Breast epithelium (tissue), 4 donors: ENCODE measurements at places on chromosomes 12 and 14.

- DNase-seq, result no peak
These were observed 49.4 kb upstream of the TMCC3 start for GRCh38 chr12:94699801-94700200.

DNA sequence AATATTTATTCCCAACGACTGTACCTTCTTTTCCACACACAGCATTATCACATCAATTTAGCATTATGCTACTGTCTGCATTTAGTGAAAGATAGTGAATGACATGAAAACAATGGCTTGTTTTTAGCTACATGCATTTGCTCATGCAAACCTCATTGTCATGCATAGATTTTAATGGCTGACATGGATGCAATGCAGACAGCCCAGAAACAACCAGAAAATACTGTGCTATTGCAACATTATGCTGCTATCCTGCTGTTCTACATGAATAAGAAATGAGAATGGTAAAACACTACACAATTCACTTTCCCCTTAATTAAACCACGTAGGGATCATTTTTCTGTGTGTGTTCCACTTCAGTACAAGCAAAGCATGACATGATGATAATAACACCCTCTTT, 90.8 kb downstream of the LIN7A start:
- no peak for DNase-seq

DNA sequence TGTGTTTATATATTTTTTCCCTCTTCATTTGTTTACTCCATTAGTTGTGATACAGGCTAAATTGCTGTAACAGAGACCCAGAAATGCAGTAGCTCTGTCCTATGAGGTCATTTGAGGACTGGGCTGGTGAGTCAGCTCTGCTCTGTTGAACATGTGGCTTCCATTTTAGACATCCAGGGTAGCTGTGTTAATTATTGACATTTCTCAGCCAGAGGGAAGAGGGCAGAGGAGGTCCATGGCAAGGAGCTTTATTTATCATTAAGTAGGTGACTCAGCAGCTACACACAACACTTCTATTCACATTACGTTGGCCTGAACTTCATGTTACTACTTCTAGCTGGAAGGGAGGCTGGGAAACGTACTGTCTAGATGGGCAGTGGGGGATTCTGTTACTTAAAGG, 85.4 kb downstream of the PTCSC3 start:
- DNase-seq, result no peak

DNA sequence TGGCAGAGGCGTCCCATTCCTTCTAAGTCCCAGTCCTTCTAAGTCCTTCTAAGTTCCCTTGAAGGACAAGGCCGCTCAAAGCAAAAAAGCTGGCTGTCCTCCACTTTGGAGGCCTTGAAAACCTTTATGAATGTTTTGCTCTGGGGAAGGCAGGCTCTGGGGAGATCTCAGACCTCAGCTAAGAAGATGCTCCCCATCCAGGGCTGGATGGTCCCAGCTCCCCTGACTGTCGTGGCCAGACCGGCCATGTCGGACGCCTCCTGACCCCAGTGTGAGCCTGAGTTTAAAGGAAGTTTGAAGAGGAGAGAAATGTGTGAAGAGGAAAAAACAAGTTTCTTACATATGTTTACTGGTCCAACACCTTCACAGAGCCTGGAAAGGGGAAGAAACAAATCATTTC, 5.9 kb downstream of the KRT84 start:
- DNase-seq, result no peak

- no peak for DNase-seq
These were observed 253.9 kb upstream of the ARID2 start for GRCh38 chr12:45475594-45475993.

GRCh38 chr14:100777818-100778525, 47.9 kb upstream of the MEG3 start:
- DNase-seq, result peak; percentile 28

GRCh38 chr12:103833095-103833775, 7.8 kb downstream of the NT5DC3 start:
- DNase-seq, result no peak

DNA sequence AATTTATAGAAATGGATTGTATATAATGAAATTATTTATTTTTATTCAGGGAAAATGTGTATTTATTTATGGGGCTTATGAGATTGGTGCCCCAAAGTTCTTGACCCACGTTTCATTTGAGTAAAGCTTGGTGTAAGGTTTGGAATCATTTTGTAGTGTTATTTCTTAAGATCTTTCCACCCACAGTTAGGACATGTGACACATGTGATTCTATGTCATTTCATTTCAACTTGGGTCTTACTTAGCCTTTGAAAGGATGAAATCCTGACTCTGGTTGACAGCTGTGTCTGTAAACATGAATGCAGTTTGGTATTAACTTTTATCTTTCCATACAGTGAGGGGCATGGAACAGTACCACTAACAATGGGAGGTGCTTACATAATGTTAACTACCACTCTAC, 51.7 kb downstream of the FLRT2 start:
- no peak for DNase-seq

GRCh38 chr12:17528394-17528793, 561.6 kb downstream of the RERGL start:
- no peak for DNase-seq

GRCh38 chr14:97854918-97855317, 1057.7 kb downstream of the VRK1 start:
- no peak for DNase-seq

GRCh38 chr14:24826390-24826789, 192.4 kb upstream of the GZMB start:
- no peak for DNase-seq

- no peak for DNase-seq
These were observed 73.2 kb downstream of the TSPAN11 start for GRCh38 chr12:30999723-31000122.

DNA sequence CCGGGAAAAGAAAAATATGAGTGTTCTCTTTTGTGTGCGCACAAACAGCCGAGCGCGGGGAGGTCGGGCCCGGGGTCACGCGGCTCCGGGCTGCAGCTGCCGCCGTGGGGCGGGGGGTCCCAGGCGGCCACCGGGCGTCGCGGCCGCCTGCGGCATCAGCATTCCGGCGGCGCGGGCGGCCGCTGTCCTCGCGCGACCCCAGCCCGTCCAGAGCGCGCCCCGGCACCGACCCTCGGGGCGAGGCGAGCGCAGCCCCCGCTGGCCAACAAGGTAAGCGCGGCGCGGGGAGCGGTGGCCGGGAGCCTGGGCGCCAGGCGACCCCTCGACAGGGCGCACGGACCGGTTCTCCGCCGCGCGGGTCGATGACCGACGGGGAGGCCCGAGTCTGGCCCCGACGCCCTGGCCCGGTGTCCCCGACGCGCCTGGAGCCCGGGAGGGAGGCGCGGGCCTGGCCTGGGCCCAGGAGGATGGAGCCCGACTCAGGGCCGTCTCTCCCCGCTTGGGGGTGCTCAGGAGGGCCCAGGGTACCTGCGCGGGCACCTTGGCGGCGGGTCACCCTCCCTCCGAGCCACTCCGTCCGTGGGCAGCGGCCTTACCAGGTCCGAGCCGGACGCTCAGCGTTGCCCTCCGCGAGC, 103.9 kb upstream of the DIO3 start:
- DNase-seq, result no peak

GRCh38 chr12:65392491-65392890, 114.0 kb downstream of the MSRB3 start:
- no peak for DNase-seq

GRCh38 chr14:22634233-22634900, 9.8 kb downstream of the OR6J1 start:
- no peak for DNase-seq

GRCh38 chr12:68350753-68351152, 18.6 kb upstream of the MDM1 start:
- no peak for DNase-seq

DNA sequence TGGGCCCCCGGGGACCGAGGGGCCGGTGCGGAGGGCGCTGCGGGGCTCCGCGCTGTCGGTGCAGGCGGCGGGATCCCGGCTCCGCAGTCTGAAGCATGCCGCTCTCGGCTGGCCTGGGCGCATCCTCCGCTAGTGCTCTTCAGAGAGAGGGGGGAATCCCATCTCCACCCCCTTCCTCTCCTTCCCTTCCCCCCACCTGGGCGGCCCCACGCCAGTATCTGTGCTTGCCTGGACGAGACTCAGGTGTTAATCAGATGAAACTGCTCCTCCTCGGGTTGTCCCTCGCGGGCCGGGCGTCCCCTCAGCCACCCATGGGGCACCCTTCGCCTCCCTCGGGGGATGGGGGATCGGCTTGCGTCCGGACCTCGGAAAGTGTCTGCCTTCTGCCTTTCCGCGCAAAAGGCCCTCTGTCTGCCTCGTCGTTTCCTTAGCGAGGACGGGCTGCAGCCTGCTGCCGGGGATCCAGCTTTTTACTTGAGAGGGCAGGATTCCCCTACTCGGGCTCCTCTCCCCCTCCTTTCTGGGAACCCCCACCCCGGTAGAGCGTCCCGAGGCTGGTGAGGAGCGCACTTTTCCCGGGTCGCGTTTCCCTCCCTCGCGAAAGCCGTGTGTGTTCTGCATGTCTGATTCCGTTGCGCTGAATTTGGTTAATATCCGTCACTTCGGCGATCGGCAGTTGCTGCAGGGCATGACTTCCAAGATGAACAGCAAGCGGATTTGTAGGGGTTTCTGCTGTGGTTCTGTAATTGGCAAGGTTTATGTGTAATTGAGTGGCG, 1.1 kb downstream of the GPHN start:
- DNase-seq, result peak; percentile 51

DNA sequence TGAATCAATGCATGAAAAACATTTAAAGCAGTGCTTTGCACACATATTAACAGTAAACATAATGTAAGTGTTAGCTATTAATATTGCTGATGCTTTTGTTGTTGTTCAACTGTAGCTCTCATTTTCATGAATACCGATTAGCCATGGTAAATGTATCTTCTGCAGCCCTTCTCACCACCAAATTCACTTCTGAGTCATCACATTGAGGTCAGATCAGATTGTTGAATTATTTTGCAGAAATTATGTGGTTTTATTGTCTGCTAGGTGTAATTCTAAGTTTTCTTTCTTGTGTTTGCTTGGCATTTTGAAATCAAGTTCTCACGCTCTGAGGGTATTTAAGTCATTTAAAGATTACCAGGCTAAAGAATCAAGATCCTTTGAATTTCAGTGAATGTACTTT, 74.6 kb downstream of the AKAP6 start:
- no peak for DNase-seq

DNA sequence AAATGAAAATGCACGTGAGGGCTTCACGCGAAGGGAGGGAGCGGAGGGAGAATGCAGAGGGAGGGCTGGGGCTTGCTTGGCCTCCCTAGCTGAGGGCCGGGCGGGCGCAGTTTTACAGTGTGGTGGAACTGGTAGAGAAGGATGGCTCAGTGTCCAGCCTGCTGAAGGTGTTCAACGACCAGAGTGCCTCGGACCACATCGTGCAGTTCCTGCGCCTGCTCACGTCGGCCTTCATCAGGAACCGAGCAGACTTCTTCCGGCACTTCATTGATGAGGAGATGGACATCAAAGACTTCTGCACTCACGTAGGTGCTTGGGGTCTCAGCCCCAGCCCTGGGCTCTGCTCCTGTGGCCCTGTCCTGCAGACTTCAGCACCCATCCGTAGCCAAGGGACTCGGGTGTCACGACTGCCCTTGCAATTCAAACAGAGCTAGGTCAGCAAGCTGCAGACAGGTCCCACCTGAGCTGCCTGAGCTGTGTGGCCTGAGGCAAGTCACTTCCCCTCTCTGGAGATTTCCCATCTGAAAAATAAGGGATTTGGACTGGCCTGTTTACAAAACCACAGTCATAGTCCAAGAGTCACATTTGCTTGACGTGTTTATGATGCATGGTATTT, 18.4 kb downstream of the OTUB2 start:
- peak; percentile 41 for DNase-seq

DNA sequence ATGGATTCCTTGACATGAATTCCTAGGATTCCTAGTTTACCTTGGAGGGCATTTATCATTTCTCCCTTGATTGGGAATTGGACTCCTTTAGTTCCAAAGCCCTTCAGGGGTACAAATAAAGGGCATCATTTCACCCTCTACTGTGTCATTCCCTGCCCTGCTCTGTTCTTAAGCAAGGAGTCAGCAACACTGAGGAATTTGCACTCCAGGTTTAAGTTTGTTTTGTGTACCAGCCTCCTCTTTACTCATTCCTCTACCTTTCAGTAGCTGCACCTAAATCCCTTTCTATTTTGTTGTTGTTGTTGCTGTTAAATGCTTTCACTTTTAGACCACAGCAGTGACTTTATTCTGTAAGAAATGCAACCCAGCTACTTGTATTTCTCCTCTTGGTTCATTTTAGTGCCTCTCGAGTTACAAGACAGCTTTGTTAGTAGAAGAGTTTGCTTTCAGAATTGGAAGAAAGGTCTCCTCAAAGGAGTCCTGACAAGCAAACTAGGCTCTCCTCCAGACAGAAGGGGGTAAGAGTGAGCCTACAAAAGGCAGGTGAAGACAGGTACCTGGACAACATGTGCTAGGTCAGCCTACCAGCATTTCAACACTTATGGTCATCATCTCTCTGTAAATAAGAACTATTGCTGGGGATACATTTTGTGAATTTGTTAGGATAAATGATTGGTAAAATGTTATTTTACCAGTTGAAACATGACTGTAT, 90.0 kb downstream of the RMST start:
- peak; percentile 24 for DNase-seq

GRCh38 chr12:70254225-70254624, 11.0 kb downstream of the CNOT2 start:
- no peak for DNase-seq

DNA sequence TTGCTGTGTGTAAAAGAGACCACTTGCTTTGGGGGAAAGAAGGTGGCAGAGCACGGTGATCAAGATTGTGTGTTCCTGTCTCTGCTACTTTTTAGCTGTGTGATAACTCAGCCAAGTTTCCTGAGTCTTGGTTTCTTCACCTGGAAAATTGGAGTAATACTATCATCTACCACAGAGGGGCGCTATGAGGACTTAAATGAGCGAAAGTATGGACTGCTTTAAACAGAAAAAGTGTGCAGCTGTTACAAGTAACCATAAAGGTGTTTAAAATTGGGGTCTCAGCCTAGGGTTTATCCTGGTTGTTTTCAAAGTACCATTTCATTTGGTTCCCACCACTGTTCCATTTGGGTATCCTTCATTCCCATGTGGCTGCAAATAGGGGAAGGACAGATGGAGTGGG, 65.9 kb upstream of the WSCD2 start:
- no peak for DNase-seq

DNA sequence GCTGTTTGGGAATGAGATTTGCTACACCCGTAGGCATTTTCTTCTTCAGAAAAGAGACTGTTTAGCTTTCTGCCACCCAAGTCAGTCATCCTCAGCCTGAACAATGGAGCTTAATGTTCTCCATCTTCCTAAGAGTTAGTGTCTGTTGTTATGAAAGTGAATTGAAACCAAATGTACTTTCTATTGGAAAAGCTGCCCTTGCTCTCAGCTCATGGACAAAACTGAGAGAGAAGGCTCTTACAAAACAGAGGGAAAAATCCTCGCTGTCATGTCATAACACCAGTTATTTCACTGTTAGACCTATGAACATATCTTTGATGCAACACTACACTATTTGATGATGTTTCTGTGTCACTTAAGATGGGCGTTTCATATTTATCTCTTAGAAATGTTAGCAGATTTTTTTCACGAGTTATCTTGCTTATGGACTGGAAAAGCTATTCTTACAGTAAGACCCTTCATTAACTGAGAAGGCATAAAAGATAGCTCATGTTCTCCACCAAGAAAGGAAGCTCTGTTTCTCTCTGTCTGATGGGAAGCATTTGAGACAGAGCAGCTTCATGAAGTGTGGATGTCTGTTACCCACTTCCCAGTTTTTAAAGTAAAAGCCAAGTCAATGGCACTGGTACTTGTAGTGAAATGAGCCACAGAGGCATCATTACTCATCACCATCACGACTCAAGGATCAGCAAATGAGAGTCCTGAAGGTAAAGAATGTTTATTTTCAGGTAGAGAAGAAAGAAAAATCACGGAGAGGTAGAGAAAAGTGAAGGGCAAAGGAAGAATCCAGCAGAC, 483.9 kb downstream of the ZFP36L1 start:
- DNase-seq, result no peak
